ENCODE measurements at places on chromosomes 6 and 20. TPM values are rescaled to one million over a fixed set of nuclear protein-coding genes. Genes with fewer than 3 reads are reported as not detected.

GRCh38 chr20:49979030-49979832 lies 3.5 kb upstream of the SNAI1 start:
- no peak for DNase-seq

DNA sequence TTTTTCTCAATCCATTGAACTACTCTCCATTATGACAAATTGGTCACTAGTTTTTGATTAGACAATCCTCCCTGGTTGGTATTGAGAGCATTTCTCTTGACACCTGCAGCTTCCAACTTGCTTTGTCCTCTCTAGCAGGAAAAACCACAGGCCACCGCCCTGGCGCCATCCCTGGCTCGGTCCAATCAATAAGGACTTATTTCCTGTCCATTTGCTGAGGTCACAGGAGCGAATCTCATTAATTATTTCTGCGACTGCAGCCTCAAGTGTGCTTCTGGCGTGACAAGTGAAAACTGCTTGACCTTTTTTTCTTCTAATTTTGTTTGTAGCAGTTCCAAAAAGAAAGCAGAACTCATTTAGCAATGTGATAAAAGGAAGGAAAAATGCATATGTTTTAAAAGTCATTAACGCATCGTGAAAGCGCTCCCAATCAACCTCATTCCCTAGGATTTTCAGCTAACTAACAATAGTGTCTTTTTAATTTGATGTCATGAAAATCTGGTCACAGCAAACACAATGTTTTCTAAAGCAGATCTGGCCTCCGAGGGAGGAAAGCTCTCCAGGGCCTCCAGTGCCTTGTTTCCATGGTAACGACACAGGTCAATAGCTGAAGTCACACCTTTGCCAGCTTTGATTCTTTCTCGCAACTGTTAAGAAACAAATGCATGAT lies 39.0 kb upstream of the BEND3 start:
- no peak for DNase-seq

DNA sequence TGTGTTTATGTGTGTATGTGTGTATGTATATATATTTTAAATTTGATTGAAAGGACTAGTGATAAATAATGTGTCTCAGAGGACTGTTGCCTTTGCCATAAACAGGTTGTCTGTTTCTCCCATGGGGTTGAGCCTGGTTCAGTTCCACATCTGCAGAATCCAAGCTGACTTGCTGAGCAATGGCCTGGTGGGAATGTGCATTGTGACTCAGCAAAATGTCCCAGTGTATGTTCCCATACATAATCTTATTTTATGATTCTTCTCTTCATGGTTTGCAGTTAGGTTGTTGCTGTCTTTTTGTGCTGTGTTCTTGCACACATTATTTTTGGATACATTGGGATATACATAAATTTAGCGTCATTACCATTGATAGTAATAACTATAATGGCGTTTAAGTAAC lies 115.6 kb upstream of the SLC24A3 start:
- DNase-seq, result no peak

GRCh38 chr6:15378866-15379265 lies 133.0 kb downstream of the JARID2 start:
- DNase-seq, result no peak

GRCh38 chr6:4598384-4598995 lies 177.7 kb upstream of the CDYL start:
- no peak for DNase-seq

- DNase-seq, result no peak
Observed at GRCh38 chr6:143400258-143401067, 50.0 kb downstream of the ADAT2 start.

- DNase-seq, result no peak
Observed at GRCh38 chr20:25579081-25579770, 6.1 kb downstream of the NINL start.

DNA sequence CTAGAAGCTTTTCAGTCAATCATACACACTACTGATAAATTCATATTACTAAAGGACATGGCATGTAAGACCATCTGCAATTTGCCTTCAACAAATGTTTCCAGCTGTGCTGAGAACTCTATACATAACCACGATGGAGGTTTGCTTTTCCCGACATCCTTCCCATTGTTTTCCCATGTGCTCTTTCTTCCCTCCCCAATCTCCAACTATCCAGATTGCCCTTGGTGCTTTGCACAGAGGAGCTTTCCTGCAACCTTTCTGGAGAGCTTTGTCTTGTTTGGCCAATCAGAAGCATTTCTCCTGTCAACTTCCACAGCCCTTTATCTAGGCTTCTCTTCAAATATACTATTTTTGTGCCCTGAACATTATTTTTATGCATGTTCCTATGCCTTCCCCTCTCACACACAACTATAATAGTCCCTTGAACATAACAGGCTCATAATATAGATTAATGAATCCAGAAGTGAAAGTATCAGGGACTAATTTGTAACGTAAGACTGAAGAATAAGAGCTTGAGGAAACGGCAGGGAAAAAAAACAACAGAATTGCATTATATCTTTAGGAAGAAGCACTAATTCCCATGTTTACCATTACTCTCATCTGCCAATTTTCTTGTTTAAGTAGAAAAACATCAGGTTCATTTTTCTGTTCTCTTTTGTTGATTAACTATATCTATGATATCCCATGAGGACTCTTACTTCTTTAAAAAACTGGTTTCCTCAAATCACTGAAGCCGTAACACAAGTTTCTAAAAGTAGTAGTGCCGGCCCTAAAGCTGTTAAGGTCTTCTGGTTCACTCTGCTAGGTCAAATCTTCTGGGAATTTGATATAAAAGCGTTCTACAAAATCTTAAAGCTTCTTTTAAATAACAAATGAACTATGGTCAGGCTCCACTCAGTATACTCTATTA lies 20.1 kb downstream of the SMLR1 start:
- no peak for DNase-seq

DNA sequence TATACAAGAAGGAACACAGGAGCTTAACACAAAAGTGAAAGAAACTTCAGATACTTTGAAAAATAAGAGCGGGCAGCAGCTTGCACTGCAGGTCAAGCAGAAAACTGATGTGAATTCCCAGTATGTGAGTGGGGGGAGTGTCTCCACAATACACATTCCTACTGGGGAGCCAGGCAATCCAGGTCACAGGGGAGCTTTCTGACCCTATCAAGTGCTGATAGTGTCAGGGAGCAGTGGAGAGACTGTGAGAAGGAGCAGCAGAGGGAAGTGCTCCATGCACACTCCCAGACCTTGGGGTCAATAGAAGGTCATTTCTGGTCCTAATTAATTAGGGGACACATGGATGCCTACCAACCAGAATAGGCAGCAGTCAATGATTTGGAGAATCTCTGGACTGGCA lies 59.4 kb downstream of the PDSS2 start:
- no peak for DNase-seq

GRCh38 chr6:70166088-70166958 lies 136.6 kb downstream of the COL9A1 start:
- peak; percentile 11 for DNase-seq

DNA sequence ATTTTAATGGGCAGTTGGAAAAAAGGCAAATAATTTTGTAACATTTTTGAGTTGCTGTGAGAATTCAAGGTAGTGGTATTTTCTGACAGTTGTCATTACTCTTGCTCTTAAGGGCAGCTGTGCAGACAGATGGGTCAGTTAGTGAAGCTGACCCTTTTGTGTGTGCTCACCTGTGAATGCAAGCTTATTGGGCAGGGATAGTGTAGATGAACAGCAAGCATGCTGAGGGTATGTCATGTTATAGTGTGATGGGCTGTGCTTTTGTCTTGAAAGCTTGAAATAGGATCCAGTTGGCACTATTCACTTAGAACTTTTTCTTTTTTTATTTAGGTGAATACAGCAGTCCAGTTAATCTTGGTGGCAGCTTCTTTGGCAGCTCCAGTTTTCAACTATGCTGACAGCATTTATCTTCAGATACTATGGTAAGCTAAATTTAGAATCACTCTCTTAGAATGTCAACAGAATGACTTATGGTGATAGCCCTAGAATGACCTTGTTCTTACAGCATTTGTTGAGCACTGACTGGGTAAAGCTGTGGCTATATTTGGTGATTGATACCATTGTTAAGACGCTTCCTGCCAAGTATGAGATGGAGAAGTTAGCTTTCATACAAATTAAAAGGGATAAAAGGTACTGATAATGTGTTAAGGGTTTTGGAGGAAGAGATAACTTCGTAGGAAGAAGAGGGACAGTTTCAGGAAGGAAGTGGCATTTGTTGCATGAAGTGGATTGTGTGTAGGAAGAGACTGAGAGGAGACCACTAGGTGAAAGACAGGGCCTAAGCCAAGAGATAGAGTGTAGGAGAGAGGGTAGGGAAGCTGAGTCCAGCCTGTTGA lies 19.5 kb downstream of the LRRN4 start:
- no peak for DNase-seq

GRCh38 chr6:39451831-39452230 lies 129.3 kb upstream of the KCNK16 start:
- DNase-seq, result no peak

DNA sequence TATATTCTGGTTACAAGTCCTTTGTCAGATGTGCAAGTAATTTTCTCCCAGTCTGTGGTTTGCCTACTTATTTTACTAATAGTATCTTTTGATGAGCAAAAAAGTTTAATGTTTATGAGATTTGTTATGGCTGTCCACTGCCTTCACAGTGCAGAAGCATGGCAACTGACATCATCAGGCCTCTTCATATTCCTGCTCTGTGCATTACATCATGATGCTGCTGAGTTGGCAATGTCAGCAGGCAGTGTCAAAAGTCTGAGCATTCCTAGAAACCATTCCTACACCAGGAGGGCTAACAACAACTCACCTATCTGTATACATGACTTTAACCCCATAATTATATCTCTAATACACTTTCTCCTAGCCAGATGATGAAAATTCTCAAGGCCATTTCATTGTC lies 10.8 kb upstream of the OR2B2 start:
- no peak for DNase-seq

DNA sequence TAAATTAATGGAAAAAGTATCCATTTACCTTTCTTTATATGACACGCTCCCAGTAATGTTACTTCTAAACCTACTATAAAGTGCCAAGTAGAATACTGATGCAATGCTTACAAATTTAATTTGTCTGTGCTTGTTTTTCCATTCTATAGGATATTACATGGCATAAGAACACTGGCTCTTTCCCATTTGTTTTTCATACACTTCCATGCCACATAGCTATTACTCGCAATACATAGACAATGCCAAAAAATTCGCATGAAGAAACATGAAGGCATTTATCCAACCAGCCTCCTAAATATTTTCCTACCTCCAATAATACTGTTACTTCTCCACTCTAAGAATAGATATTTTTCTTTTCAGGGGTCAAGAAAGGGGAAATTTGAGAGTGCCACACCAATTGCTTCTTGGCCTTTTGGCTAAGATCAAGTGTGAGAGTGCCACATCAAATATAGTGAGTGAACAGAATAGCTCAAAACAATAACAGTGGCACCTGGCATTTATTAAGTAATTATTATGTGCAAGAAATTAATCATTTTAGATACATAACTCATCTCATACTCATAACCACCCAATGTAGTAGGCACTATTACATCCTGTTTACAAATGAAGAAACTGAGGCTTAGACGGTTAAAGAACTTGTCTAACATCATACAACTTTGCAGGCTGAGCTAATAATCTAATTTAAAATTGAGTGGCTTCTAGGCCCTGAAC lies 845 bp upstream of the DST start:
- no peak for DNase-seq

GRCh38 chr20:17499041-17499440 lies 32.1 kb downstream of the BFSP1 start:
- DNase-seq, result peak; percentile 87

DNA sequence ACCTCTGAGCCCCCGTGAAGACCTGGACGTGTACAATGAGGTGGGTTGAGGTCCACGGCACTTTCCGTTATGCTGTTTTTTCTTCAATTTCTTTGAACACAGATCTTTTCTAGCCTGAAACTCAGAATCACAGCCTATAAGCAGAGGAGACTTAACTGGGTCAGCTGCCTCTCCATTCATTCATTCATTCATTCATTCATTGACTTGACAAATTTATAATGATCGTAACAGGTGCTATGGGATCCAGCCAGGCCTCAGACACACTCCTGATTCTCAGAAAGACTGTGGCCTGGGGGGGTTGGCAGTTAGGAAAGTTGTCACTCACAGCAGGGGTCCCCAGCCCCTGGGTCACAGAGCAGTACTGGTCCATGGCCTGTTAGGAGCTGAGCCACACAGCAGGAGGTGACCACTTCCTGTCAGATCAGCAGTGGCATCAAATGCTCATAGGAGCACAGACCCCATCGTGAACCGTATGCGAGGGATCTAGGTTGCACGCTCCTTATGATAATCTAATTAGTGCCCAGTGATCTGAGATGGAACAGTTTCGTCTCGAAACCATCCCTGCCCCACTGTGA lies 38.6 kb upstream of the IRF4 start:
- DNase-seq, result no peak

DNA sequence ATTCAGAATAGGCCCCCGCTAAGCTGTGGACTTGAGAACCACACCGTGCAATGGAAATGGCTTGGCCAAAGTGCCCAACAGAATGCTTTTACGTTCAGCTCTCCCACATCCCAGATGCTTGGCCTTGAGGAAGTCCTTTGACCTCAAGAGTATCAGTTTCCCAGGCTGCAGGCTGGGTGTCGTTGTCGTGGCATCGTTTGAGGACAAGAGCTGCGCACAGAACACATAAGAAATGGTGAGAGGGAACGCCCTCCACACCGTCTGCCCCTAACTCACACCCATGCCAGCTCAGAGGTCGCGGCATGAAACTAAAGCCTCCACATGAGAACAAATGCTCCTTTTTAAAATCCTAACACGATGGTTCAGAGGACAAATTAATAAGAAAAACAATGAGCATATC lies 37.0 kb downstream of the NFATC2 start:
- no peak for DNase-seq

DNA sequence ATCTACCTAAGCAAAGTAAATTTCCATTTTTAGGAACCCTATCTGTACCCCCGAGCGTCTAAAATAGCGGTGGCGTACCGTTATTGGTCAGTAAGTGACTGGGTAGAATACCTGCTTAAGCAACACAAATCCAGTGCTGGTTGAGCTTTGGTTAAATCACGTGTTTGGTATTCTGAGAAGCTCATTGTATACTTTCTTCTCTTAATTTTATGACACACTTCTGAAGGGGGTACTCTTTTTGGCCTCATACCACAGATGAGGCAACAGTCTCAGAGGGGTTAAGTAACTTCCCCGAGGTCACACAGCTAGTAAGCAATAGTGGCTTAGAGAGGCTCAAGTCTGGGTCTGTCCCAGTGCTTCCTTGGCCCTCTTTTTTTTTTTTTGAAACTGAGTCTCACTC lies 151.2 kb downstream of the TFAP2C start:
- no peak for DNase-seq

- DNase-seq, result no peak
Observed at GRCh38 chr6:86683132-86683908, 254.0 kb upstream of the HTR1E start.

GRCh38 chr20:13174402-13174801 lies 46.7 kb upstream of the ISM1 start:
- DNase-seq, result no peak

GRCh38 chr6:150129616-150130505 lies 13.0 kb upstream of the PPP1R14C start:
- no peak for DNase-seq

Gene CLDN20
- total RNA-seq, result not detected

Gene WFDC2
- total RNA-seq, result not detected

Gene TNXB
- 0.31 TPM for total RNA-seq

Gene GUCA1A
- total RNA-seq, result not detected

Gene PRKN
- 0.25 TPM for total RNA-seq

Gene PRDM1
- 19.6 TPM for total RNA-seq

Gene PAX1
- total RNA-seq, result not detected

Gene ADGB
- total RNA-seq, result not detected

Gene NELFCD
- total RNA-seq, result 64.4 TPM

Measured in foreskin keratinocyte (primary cell).